ENCODE measurements at places on chromosomes 5 and 9.

- DNase-seq = no peak
Measured at GRCh38 chr5:126865299-126865698, 88.4 kb downstream of the LMNB1 start.

GRCh38 chr5:158832731-158833130 lies 267.0 kb downstream of the EBF1 start:
- DNase-seq = no peak

DNA sequence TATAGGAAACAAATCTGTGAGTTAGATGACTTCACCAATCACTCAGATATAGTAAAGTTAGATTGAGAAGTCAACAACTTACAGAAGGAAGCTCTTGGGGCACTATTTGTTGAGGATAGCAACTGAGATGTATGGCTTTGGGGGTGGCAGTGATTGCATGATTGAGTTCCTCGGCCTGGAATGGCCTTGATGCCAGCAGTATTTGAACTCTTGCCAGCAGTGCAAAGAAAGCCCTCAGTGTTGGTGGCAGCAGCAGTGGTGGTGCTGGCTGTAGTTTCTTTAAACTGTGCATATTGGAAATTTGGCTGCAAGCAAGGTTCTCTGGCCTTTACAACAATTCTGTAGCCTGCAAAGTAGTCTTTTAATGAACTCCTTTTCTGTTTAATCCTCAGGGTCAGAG lies 41.4 kb upstream of the PJA2 start:
- DNase-seq = no peak

GRCh38 chr5:136032564-136032963 lies 3.8 kb downstream of the TGFBI start:
- no peak for DNase-seq

- DNase-seq = no peak
Measured at GRCh38 chr9:40907657-40908624, 220.5 kb downstream of the FOXD4L6 start.
